ENCODE measurements at places on chromosomes 7 and 10.

GRCh38 chr7:113015034-113015645, 71.5 kb downstream of the GPR85 start:
- DNase-seq, result no peak

DNA sequence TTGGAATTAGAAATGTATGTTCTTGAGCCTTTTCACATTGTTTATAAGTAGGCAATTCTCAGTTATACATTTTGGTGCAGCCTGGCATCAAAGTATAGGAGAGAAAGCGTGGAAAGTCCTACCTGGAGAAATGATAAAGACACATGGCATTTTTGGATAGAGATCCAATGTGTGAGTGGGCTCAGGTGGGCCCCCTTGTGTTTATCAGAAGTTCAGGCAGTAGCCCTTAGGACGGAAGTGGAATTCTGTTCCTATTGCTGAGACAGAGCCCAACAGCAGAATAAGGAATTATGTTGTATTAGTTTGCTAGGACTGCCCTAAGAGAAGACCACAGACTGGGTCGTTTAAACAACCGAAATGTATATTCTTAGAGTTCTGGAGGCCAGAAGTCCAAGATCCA, 85.2 kb upstream of the AMPH start:
- DNase-seq, result no peak

- no peak for DNase-seq
Observed at GRCh38 chr10:132812520-132812919, 26.6 kb upstream of the NKX6-2 start.

DNA sequence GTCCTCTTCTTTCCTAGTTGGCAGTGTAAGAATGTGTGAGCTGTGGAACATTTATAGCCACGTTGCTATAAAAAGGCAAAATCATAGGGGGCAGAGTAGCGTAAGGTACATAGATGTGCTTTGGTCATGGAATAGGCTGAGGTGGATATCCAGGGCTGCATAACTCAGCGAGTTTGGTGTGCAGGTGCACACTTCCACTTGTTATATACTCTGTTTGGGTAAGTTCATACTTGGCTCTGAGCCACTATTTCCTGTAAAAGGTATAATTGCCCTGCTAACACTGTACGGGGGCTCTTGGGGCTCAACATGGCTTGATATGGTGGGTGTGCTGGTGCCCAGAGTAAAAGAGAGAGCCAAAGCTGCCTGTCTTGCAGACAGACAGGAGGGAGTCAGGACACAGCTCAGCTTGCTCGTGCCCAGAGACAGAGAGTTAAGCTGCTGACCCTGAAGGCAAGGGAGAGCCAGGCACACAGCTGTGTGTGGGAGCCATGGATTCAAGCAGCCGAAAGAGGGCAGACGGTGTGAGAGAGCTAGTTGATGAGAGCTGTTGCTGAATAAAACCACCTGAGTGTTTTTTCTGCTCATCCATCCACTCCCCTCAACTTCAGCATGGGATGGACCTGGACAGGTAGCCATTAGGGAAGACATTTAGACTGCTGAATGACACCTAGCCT, 126.7 kb downstream of the DKK1 start:
- DNase-seq, result no peak

DNA sequence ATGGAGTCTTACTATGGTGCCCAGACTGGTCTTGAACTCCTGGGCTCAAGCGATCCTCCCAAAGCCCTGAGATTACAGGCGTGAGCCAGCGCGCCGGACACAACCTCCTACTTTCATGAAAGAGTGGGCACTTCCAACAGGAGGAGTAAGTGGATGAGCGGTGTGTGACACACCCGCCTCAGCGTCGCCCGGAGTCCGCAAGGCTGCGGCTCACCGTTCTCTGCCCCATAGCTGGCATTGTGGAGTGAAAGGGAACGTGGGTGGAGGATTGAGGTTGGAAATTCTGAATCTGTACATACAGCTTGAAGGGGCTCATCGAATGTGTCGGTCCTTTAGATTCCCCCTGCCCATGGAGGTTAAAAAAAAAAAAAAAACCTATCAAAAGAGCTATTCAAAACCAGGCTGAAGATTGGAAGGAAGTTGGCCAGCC, 524 bp upstream of the PRXL2A start:
- DNase-seq, result no peak

GRCh38 chr10:129165076-129165720, 301.8 kb upstream of the MGMT start:
- DNase-seq, result no peak

DNA sequence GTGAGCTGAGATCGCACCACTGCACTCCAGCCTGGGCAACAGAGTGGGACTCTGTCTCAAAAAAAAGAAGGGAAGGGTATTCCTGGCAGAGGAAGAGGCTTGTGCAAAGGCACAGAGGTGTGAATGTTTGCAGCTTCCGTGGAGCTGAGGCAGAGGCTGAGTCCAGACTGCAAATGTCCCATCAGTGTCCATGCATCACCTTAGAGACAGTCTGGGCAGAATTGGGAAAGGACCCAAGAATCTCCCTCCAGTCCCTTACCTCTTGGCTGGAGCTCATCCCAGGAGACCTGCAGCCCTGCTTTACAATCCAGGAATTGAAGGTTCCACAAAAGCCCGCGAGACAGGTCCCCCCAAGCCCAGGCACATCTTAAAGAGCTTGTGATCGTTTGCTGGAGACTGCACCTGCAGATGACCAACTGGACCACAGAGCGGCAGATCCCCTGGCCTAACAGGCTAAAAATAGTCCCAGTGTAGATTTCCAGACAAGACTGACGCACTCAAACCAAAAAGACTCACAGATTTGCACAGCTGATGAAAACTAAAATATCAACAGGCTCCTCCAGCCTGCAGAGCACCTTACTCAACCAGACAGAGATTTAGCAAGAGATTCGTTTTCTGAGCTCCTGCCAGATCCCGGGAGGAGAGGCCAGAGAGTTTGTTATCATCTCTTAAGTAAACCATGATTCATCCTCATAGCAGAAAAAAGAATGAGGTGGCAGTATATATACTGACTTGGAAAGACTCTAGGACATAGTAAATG, 22.9 kb upstream of the NANOS1 start:
- no peak for DNase-seq

DNA sequence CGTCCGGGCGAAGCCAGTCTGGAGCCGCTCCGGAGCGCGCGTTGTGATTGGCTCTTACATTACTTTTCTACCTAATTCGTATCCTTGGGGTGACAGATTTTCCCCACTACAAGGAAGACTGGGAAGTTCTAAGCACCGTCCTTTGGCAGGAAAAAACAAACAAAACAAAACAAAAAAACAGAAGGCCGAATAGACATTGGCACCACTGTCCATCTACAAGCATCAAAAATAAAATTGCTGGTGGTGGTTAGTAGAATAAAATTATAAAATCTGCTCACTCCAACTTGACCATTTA, 651 bp upstream of the SKAP2 start:
- no peak for DNase-seq

- DNase-seq, result no peak
Observed at GRCh38 chr10:116866987-116867595, 17.8 kb downstream of the ENO4 start.

DNA sequence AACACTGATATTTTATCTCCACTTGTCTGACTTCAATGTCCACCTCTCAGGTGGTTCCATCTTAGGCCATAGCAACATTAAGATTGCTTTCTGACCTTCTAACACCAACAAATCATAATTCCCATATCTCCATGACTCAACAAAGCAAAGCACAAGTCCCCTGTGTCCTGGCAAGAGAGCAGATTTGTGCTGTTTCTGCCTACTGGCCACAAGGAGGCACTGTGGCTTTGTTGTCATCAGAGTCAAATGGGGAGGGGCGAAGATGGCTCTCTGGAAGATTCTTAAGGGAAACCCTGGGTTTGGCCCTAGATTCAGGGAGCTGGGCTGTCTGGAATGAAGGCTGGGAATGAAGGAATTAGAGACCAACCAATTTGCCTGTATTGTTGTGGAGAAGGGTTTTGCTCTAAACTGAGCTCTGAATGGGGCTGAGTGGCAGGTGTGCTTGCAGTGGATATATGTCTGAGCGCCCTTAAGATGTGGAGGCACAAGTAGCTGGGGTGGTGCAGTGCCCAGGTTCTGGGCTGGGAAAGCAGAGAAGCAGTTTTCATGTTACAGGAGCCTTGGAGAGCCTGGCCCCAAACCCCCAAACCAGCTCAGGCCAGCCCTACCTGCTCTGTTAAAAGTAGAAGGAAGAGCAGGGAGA, 154.8 kb upstream of the PRSS58 start:
- DNase-seq, result no peak

DNA sequence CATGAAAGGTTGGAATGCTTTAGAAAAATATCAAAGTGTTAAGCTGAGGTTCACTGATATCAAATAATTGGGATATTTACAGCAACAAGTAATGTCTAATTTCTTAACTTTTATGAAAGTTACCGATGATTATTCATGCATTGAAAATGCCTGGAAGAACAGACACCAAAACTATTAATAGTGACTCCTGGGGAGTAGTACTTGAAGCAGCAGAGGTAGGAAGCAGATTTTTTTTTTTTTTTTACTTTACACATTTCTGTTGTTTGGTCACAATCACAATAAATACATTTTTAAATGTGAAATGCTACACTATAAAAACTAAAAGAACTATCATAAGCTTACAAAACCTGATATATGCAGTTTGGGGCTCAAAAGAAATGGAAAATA, 70.5 kb upstream of the FGL2 start:
- no peak for DNase-seq

DNA sequence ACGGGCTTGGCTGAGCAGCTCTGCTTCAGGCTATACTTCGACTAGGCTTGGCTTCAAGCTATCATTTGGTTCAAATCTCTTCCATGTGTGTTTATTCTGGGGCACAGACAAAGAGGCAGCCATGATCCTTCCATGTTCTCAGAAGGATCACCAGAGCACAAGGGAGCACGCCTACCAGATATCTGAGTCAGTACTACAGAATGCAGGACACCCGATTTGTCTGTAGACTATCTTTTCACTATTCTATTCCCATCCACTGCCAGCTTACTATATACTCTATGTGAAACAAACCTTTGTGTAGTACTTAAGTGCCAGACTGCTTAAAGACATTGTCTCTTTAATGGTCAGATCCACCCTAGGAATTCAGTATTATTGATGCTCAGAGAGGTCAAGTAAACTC, 35.1 kb downstream of the CH25H start:
- DNase-seq, result no peak

DNA sequence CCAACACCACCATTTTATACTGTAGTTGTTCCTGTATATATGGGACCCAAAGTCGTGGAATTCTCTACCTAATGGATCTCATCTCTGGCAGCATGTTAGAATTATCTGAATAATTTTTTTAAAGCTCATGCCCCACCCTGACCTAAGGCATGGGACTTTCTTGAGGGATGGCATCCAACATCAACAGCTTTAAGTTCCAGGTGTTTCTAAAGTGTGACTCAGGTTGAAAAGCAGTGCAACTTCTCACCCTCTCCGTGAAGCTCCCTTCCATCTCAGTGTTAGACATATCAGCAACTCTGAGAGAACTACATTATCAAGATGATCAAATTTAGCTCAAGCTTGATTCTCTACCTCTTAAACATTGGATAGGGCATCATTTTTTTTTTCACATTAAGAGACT, 18.1 kb upstream of the RAB18 start:
- no peak for DNase-seq

GRCh38 chr7:10940704-10941355, 32.8 kb upstream of the PHF14 start:
- no peak for DNase-seq

DNA sequence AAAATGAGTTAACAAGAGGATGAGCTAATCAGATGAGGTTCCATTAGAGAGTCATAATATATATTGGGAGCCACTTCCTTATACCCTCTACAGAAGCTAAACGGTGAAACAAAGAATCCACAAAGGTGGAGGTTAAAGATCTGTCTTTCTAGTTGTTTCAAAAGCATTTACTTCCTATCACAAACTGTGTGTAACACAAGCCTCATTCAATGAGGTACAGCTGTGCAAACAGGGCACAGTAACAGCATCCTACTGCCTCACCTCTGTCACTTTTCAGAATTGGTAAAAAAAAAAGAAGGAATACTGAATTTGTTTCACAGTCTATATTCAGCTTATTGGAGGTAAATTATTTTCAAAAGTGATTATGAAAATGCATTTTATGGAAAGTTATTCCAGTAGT, 128.7 kb downstream of the AGMO start:
- DNase-seq, result no peak

GRCh38 chr10:49398986-49399385, 3.1 kb upstream of the DRGX start:
- no peak for DNase-seq

GRCh38 chr7:75739796-75740672, 1.3 kb upstream of the HIP1 start:
- no peak for DNase-seq
